NCI-H2171 (cell line): ENCODE measurements at places on chromosomes 5 and 9.

GRCh38 chr5:616484-617039, 4.4 kb downstream of the CEP72 start:
- DNase-seq: no peak

DNA sequence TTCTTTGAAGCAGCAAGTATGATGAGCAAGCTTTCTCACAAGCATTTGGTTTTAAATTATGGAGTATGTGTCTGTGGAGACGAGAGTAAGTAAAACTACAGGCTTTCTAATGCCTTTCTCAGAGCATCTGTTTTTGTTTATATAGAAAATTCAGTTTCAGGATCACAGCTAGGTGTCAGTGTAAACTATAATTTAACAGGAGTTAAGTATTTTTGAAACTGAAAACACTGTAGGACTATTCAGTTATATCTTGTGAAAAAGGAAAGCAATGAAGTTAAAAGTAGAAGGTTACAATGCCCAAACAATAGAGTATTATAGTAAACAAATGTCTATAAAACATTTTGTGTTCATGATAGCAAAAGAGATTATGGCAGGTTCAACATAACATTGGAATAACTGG, 88.6 kb downstream of the JAK2 start:
- DNase-seq: no peak

DNA sequence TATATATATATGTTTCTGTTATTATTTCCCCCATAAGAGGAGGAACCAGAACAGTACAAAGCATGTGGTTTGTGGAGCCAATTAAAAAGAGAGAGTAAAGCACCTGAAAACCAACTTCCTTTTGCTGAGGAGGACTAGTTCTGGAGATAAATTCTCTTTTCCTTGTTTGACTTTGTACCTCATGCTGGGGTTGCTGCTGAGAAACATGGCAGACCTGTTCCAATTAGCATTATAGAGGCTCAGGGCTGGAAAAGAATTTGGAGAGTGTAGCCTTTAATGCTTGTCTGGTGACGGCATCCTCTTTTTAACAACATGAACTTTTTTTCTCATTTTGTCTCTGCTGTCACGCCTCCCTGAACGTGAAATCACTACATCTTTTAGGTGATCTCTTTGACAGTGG, 32.8 kb upstream of the NMUR2 start:
- no peak for DNase-seq

GRCh38 chr5:125100951-125101350, 354.5 kb upstream of the ZNF608 start:
- DNase-seq: no peak

GRCh38 chr5:80866371-80866770, 93.8 kb upstream of the RASGRF2 start:
- DNase-seq: no peak

DNA sequence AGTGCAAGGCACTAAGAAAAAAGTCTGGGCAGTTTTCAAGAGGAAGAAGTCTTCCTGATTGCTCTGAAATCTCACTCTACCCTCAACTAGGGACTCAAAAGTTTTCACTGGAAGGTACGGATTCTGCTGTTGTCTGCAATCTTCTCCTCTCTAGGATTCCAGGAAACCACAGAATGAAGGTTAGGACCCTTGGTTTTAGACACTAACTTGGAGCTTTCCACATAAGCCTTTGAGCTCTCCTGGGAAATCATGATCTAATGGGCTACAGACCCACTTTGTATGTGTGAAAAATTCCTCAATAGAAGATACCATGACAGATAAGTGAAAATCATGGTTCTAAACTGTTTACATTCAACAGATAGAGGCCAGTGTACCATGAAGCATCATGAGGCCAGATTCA, 265.1 kb downstream of the PSAT1 start:
- no peak for DNase-seq

DNA sequence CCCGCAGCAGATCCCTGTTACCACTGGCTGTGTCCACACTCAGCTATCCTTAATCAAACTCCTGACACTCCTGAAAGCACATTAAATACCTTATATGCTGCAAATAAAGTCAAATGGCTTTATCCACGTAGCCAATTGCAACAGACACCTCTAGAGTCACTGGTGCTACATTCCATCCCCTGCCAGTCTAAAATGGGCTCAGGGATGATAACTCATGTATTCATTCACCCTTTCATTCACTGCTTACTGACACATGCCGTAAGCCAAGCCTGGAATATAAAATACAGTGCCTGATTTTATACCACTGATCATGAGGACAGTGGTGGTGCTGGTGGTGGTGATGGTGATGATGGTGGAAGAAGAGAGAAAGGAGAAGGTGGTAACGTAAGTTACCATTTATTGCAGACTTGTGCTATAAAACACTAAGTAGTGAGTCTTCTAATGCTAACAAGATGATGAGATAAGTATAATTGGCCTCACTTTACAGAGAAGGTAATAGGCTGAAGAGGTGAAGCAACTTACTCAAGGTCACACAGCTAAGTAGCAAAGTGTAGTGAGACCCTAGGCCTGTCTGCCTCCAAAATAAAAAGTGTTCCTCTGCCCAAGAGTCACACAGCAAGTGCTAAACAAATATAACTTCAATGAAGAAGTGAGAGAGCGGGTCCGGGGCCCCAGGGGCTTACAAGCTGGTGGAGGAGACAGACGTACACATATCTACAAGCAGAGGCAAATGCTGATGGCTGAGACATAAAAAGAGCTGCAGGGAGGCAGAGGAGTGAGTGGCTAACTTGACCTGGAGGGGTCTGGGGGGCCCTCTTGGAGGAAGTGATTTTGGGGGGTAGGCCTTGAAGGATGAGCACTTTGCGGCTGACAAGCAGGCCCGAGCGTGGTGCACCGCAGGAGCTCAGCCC, 1.2 kb downstream of the TTLL11 start:
- DNase-seq: no peak

DNA sequence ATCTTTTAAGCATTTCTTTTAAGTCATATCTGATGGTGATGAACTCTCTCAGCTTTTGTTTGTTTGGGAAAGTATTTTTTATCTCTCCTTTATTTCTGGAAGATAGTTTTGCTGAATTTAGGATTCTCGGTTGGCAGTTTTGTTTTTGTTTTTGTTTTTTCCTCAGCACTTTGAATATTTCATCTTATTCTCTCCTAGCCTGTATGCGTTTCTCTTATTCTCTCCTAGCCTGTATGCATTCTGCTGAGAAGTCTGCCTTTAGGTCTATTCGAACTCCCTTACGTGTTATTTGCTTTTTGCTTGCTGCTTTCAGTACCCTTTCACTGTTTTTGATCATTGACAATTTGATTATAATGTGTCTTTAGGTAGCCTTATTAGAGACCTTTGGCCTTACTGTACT, 787.8 kb upstream of the FAM174A start:
- no peak for DNase-seq

DNA sequence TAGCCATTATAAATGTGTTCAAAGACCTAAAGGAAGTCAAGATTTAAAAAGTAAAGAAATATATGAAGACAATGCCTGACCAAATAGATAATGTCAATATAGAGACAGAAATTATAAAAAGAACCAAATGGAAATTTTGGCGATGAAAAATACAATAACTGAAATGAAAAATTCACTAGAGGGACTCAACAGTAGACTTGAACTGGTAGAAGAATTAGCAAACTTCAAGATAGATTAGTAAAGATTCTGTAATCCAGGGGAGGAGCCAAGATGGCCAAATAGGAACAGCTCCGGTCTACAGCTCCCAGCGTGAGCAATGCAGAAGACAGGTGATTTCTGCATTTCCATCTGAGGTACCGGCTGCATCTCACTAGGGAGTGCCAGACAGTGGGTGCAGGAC, 433.2 kb downstream of the HINT1 start:
- DNase-seq: no peak

DNA sequence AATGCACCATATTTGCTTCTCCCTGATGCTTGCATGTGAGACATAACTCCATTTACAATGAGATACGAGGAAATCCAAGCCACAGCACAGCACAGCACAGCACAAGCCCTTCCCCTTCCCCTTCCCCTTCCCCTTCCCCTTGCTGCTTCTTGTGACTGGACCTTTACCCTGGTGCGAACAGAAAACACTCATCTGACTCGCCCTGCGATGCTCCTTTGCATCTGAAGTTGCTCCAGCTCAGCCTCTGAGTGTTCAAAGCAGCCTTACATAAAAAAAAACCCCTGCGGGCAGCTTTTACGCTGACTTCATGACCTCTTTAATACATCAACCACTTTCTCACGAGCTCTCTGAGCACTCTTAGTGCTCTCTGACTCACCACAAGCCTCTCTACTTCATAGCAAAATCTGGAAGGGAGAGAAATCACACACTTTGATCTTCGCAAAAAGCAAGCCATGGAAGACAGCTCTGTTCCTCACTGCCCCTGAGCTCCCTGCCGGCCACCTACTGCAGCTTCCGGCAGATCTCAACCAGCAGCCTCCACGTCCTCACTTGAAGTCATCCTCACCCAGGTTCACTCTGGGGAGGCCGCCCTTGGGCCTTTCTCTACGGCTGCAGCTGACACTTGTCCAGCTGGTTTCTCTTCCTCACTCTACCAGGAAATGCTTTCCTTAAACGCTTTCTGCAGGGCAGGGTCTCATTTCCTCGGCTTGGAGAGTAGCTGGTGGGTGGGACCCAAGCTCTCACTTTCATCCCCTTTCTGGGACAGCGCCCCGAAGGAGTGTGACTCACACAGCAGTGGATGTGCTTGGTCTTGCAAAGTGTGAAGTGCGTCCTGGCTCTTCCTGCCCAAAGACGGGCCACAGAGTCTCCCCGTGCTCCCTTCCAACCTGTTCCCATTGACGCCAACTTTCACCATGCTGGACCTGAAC, 5.3 kb downstream of the SLC34A1 start:
- no peak for DNase-seq

GRCh38 chr5:138949988-138950387, 74.9 kb upstream of the LRRTM2 start:
- DNase-seq: no peak

GRCh38 chr9:107832871-107833270, 343.3 kb upstream of the KLF4 start:
- no peak for DNase-seq

GRCh38 chr9:20984506-20984905, 46.9 kb downstream of the HACD4 start:
- DNase-seq: no peak

DNA sequence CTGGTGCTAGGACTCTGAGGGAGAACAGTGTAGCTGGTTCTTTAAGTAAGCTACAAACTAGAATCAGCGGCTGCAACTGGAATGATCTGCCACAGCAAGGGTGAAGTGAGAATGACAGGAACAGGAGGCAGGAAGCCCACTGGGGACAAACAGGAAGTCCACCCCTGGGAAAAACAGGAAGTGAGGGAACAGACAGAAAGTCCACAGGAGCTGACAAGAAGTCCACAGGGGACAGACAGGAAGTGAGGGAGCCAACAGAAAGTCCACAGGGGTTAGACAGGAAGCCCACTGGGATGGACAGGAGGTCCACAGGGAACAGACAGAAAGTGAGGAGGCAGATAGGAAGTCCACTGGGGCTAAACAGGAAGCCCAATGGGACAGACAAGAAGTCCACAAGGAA, 15.5 kb downstream of the ADAMTS16 start:
- no peak for DNase-seq

GRCh38 chr5:66356011-66356565, 212.0 kb downstream of the SREK1 start:
- DNase-seq: no peak

GRCh38 chr5:135952683-135953082, 2.1 kb downstream of the LECT2 start:
- DNase-seq: no peak

DNA sequence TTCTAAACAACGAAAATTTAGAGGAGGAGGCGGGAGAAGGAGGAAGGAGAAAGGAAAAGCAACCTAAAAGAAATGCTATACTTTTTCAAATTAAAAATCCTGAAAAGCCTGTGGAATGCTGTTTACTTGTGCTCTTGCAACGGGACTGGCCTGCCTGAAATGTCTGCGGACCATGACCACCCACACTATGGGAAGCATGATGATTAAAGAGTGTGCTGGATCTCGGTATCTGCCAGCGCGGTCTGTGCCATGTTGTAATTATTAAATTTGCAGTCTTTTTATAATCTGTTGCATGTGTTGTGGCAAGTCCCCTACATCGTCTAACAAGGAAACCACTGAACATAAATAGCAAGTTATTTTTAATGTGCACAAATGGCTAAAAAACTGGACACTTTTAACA, 111.4 kb downstream of the FANCC start:
- no peak for DNase-seq

DNA sequence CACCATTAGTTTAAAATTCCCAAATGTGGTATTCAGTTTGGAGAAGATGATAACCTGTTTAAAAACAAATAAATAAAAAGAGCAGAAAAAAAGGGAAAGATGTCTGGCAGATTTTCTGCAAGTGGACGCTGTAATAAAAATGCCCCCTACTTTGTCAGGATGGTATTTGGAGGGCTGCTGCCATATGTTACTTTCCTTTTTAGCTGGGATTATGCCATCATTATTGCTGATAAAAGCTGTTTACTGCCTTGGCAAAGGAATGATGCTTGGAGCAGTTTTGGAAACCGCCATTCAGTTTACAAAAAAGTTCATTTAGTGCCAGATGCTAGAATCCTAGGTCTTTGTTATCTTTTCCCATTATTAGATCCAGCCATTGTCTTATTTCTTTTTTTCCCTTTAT, 104.8 kb downstream of the PBX3 start:
- DNase-seq: peak; percentile 34

GRCh38 chr5:19920761-19921160, 67.2 kb downstream of the CDH18 start:
- no peak for DNase-seq

DNA sequence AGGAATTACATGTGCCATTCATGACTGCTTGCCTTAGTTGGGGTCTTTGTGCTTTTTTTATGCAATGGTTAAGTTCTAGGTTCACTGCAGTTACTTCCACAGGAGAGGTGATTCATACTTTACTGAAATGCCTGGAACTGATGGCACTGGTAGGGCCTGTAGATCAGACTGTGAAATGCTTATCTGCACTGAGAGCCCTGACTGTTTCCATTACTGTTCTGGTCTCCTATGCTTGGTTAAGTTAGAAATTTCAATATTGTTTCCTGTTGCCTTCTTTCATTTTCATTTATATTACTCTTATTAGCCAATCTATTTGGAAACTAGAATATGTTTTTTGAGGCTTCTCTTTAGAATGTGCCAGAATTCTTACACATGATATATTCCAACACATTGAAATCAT, 484.1 kb upstream of the SEMA6A start:
- no peak for DNase-seq

- DNase-seq: no peak
Measured at GRCh38 chr5:44932922-44933585, 124.3 kb downstream of the MRPS30 start.

DNA sequence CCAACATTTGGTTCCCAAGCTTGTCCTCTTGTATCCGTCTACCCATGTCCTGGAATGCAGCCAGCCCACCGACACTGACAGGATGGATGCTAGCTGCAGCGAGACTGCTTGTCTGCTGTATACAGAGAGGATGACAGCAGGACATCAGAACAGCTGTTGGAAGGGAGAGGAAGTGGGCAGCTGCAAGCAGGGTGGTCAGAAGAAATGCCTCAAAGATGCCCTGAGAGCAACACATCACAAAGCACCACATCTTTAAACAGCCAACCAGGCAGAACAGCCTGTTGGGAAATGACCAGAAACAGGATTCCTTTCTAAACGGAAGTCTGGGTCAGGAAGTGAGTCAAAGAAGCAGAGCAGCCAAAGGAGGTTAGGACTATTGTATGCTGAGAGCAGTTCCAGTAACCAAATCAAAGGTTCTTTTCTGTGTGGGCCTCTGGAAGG, 219.1 kb downstream of the NDUFS4 start:
- no peak for DNase-seq
